Peyer's patch (tissue), 4 donors: ENCODE measurements at places on chromosomes 4 and X. TPM values are rescaled to one million over a fixed set of nuclear protein-coding genes. Genes with fewer than 3 reads are reported as not detected.

DNA sequence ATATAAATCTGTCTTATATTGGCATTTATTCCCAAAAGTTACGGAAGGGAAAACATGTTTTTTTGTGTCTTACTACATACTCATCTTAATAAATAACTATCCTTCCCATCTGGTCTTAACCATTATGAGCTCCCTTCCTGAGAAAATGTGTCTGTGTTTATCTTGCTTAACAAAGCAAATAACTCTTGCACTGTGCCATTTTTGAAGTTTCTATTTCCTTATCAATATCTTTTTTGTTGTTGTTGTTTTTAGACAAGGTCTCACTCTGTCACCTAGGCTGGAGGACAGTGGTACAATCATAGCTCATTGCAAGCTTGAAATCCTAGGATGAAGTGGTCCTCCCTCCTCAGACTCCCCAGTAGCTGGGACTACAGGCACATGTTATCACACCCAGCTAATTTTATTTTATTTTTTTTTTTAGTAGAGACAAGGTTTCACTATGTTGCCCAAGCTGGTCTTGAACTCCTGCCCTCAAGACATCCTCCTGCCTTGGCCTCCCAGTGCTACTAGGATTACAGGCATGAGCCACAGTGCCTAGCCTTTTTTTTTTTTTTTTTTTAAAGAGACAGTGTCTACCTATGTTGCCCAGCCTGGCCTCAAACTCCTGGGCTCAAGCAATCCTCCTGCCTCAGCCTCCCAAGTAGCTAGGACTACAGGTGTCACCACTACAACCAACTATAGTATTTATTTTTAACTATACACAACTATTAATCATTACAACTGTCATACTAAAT, 36.9 kb downstream of the CNOT6L start:
- no peaks in the 10 kb centered on the region for H3K36me3 ChIP-seq
- no peak for DNase-seq
- H3K4me3 ChIP-seq: no peak overlapping the region
- H3K27ac ChIP-seq: no peak overlapping the region
- no peaks in the 10 kb centered on the region for H3K4me1 ChIP-seq

DNA sequence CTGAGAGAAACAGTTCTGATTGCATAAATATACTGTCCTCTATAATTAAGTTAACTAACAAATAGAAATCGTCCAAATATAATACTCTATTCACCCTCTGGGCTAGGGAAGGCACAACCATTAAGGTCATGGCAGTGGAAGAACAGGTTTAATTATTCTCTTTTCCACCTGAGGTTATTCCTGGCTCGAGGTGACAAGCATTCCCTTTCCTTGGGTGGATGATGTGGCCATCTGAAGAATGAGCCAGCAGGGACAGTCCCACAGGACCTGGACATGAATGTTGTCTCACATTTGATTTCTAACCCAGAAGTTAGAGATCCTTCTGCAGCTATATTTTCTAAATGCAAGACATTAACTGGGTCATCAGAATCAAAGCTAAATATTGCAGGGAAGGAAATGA, 5.5 kb downstream of the IBSP start:
- H3K36me3 ChIP-seq: no peaks in the 10 kb centered on the region
- H3K4me3 ChIP-seq: no peak overlapping the region
- DNase-seq: no peak
- H3K27ac ChIP-seq: no peak overlapping the region

DNA sequence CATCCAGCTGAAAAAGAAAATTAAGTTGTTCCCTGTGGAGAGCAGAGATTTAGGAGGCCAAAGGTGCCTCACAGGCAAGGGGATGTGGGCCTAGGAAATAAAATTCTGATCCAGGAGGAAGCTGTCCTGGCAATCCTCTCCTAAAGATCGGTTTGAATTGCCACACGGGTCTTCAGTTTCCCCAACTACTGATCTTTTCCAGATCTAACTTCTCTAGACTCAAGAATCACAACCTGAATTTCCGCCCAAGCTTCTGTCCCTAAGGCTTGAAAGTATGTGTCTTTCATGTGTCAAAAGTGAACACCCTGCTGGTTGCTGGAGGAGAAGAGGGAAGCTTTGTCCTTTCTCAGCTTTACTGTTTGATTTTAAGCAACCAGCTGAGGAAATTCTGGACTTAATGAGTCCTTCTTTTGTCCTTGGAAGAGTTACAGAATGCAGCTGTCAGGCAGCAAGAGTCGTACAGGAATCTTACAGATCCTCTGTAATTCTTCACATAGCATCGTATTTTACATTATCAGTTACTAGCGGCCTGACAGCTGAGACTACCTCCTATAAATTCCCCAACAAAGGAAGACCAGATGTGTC, 93.8 kb downstream of the INPP4B start:
- no peak overlapping the region for H3K27ac ChIP-seq
- no peaks in the 10 kb centered on the region for H3K4me1 ChIP-seq
- H3K36me3 ChIP-seq: no peaks in the 10 kb centered on the region
- no peak for DNase-seq
- H3K27me3 ChIP-seq: no peaks in the 10 kb centered on the region

The C4orf36 gene
- 1.7 TPM for total RNA-seq

The SPANXA2 gene
- not detected for total RNA-seq

DNA sequence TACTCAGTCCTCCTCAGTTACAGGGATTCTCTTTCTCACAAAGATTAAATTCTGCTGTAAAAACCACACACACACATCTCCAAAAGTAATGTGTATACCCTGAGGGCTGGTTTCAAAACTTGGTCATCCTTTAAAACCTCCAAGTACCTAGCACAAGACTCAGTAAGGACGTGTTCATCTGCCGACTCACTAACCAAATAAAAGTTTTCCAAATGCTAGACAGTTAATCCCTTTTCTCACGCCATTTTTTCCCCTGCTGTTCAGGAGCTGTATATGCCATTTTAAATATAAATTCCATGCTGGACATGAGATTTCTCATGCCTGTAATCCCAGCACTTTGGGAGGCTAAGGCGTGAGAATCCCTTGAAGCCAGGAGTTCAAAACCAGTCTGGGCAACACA, 3.9 kb upstream of the SAT1 start:
- H3K27ac ChIP-seq: no peak overlapping the region
- H3K4me3 ChIP-seq: no peak overlapping the region
- H3K4me1 ChIP-seq: no peaks in the 10 kb centered on the region
- H3K27me3 ChIP-seq: no peaks in the 10 kb centered on the region
- H3K36me3 ChIP-seq: no peaks in the 10 kb centered on the region

- H3K4me1 ChIP-seq: no peaks in the 10 kb centered on the region
- no peak overlapping the region for H3K4me3 ChIP-seq
- H3K27ac ChIP-seq: no peak overlapping the region
- no peaks in the 10 kb centered on the region for H3K36me3 ChIP-seq
Observed at GRCh38 chrX:17525762-17526555, 151.0 kb downstream of the NHS start.

The CTAG1B gene
- total RNA-seq: not detected

GRCh38 chr4:41715155-41715554, 33.4 kb downstream of the PHOX2B start:
- H3K27me3 ChIP-seq: no peaks in the 10 kb centered on the region
- no peak overlapping the region for H3K27ac ChIP-seq

The GAGE12E gene
- not detected for total RNA-seq

The FAM13A gene
- total RNA-seq: 72.3 TPM

The CLDN34 gene
- not detected for total RNA-seq

DNA sequence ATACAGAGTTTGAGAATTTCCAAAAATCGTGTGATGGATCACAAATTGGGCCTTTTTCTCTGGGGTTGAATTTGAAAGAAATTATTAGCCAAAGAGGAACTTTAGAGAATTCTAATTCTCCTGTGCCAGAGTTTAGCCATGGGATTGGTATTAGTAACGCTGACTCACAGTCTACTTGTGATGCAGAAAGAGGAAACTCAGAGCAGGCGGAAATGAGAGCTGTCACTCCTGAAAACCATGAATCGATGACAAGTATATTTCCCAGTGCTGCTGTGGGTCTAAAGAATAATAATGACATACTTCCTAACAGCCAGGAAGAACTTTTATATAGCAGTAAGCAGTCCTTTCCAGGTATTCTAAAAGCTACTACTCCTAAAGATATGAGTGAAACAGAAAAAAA, 64.9 kb downstream of the N4BP2 start:
- H3K27me3 ChIP-seq: no peaks in the 10 kb centered on the region
- H3K27ac ChIP-seq: no peak overlapping the region
- no peak for DNase-seq
- no peaks in the 10 kb centered on the region for H3K36me3 ChIP-seq
- H3K4me3 ChIP-seq: no peak overlapping the region

The H2AZ1 gene
- 93.7 TPM for total RNA-seq
